ENCODE measurements at places on chromosomes 6 and 20.

DNA sequence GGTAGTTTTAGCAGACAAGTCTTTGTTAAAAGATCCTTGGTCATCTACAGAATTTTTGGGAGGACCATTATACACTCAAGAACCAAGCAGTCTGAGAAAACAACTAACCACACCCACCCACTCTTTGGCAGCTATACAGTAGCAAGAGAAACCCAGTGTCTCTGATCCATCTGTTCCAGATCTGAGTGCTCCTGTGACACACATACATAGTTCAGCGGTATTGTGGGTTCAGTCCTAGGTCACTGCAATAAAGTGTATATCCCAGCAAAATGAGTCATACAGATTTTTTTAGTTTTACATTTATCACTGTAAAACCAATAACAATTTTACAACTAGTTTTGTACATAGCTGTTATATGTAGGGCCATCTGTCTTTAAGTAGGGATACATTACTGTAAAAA is 47.4 kb upstream of the PAK5 start:
- no peak for DNase-seq

DNA sequence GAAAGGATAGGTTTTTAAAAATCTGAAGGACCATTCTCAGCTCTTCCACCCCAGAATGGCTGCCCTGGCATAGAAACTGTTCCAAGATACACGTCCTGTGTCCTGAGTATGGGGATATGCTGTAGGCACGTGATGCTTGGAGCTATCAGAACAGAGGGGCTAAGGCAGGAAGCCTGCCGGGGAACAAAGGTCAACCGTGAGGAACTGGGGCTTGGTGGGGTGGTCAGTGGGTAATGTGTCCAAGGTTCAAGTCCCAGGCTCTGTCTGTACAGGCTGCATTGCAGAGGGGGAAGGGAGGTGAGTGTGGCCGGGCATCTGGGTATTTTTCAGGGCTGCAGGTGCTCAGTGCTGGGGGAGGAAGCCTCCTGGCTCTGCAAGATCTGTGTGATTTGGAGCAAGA is 479.6 kb upstream of the CHD6 start:
- DNase-seq = no peak

DNA sequence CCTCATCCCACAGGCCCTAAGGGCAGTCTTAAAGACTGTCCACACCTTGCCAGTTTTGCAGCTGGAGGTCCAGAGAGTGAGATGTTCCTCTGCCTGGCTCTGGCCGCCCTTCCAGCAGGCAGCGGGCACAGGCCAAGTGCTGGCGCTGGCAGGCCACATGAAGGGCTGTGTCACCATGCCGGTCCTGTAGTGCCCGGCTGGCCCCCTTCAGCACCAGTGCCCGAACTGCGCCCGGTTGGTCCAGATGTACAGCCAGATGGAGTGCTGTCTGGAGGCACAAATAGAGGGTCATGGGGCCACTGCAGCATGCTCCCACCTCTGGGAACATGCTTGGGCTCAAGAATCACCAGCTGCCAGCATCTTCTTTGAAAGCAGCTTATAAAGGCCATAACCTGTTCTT is 3.8 kb downstream of the NFKBIE start:
- no peak for DNase-seq

DNA sequence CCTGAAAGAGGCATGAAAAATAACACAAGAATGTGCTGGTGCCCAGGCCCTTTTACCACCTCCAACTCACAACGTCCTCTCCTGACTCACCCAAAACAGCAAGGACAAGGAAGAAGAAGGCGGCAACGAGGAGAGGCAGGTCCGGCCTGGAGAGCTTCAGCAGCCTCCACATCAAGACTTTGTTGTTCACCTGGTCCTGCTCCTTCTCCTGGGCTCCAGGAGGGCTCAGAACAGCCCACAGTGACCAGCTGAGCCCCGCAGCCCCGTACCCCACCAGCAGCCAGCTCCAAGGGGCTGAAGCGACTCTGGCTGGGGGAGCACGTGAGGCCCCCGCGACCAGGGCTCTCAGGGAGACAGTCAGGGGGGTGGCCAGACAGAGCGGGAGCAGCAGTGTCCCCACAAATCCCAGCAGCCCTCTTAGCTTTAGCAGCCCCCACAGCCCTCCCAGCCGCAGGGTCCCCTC is 857 bp downstream of the TAP2 start:
- no peak for DNase-seq

- DNase-seq = no peak
Observed at GRCh38 chr6:1787894-1788293, 178.2 kb downstream of the FOXC1 start.

DNA sequence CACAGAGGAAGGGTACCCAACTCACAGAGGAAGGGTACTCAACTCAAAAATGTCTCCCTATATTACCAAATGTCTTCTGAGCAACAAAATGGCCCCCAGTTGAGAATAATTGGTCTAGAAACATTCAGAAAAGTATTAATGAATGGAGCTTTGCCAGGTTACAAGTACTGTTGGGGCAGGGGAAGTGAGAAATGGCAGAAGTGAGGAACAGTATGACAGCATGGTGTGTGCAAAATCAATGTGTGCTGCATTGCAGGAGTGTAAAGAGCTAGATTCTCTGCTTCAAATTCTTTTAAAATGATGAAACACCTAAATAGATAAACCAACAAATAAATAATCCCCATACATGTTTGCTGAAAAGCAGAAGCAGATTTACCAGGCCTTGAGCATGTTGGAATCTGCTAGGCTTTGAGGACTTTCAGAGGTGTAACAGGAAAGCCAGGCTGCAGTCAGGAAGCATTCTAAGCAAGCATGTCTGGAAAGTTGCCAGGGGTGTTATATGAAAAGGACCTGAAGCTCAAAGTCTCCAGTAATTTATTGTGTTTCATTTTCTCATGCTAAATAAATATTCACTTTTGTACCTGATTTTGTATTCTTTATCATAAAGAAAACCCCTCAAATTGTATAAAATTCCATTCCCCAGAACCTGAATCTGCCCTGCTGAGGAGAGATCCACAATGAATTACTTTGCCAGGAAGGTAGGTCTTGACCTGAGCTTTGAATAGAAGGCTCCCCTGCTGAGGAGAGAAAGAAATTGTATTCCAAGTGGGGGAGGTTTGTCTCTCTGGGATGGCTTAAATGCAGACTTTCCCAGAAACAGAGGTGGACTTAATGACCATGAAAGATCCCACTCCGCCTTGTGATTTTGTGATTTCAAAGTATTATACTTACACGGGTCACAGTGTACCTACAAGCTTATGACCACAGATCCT is 265.0 kb upstream of the MARCKS start:
- no peak for DNase-seq

DNA sequence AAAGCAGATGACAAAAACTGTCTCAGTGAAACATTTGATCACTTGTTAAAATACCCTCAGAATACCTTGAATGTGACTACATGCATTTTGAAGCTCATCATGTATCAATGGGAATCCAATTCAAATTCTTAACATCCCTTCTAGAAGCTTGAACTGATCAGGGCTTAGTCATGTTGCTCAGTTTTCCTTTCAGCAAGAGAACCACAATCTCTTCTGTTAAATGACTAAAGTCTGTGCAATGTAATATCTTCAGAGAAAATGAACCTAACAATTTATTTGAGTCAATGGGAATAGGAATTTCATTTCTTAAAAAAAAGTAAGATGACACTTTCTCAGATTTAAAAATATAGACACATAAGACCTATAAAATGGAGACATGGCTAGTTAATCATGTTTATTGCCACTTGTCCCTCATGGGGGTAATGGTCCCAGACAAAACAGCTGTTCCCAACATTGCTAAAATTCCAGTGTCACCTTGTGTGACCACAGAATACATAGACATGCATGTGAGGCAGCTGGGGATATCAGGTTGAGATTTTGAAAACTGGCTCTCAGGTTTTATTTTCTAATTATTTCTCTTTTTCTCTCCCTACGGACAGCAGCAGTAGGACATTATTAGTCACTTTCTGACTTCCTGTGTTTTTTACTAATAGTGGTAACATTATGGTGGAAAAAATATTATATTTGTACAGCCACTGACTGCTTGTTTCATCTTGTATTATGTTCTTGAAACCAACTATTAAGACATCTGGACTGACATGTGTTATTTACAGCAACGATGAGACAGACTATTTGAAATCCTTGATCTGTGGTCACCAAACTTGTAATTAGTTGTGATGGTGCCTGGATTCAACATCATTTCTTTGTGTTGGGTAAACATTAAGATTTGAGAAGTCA is 192.5 kb downstream of the COL9A1 start:
- DNase-seq = no peak

DNA sequence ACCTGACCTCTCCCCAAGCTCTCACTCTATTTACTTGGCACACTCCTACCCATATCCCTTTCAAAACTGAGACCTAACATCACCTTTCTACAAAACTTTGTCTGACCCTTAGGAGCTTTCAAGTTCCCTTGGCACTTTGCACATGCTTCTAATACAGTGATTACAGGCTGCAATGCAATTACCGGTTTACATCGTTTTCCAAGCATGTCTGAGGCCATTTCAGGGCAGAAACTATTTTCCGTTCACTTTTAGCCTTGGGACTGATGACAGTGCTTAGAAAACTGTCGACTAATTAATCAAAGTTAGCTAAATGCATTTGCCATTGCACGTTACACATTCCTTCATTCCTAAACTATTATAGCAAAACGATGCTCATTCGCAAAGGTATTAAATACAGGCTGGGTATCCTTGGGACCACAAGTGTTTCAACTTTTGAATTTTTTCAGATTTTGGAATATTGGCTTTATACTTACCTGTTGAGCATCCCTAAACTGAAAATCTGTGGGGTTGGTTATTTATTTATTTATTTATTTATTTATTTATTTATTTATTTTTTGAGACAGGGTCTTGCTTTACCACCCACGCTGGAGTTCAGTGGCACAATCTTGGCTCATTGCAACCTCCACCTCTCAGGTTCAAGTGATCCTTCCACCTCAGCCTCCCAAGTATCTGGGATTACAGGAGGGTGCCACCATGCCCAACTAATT is 3.3 kb downstream of the RARS2 start:
- DNase-seq = no peak

DNA sequence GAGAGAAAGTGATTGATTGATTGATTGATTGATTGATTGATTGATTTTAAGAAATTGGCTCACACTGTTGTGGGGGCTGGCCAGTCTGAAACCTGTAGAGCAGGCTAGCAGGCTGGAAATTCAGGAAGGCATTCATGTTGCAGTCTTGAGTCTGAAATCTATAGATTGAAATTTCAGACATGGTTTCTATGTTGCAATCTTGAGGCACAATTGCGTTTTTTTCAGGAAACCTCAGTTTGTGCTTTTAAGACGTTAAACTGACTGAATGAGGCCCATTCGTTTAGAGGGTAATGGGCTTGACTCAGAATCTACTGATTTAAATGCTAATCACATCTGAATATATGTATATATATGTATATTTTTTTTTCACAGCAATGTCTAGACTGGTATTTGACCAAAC is 106.3 kb downstream of the STXBP5 start:
- DNase-seq = no peak

- DNase-seq = no peak
Observed at GRCh38 chr6:156795825-156796224, 18.6 kb downstream of the ARID1B start.

GRCh38 chr6:166610069-166610468 is 17.0 kb downstream of the RPS6KA2 start:
- DNase-seq = no peak

DNA sequence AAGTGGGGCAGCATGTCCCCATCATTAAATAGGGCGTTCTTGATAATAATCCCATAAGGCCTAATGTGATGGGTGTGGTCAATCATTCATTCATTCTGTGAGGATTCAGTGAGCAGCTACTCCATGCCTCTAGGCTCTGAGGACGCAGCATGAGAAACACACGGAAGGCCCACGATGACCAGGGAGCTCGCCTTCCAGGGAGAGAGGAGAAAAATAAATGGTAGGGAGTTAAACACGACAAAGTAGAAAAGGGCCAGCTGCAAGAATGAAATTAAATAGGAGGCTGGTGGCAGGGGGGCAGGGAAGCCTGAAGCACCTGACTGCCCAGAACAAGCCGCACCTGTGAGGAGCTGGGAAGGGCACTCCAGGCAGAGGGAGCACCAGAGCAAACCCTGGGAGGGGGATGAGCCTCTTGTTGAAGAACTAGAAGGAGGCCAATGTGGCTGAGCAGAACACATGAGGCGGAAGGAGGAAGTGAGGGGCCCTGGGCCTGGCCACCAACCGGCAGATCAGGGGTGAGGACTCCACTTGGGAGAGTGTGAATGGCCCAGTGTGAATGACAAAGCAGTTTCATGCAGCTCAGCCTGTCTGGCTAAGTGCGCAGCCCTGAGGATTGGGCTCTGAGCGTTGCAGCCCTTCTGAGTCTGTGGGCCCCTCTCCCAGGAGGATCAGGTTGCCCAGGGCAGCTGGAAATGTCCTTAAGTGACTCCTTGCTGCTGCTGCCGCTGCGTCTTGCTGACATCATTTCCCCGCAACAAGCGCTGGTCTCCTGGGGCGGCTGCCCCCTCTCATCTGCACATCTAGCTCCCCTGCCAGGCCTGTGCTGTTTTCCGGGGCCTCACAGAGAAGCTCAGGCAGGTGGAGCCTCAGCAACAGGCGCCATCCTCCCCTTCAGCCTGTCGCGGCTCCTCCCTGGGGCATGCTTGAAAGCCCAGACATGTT is 99.9 kb downstream of the CDH26 start:
- peak; percentile 26 for DNase-seq

GRCh38 chr6:27770724-27771123 is 141.5 kb downstream of the OR2B2 start:
- DNase-seq = no peak

DNA sequence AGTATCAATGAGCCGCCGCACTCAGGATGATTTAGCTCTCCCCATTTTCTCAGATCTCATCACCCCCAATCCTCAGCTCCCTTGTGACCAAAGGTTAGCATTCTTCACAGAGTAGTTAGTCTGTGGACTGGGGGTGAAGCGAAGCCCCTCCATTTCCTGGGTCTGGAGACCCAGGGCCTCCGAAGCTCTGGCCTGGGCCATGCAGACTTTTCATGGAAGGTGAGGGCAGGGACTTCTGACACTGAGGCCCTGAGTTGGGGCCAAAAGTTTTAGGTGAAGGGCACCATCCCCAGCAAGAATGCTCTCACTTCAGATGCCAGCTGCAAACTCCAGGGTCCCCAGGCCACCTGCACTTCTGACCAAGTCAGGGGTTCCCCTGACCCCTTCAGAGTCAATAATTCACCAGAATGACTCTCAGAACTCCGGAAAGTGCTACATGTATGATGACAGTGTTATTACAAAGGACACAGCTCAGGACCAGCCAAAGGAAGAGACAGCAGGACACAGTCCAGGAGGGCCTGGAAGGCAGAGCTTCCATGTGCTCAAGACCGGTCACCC is 65.7 kb upstream of the DUSP22 start:
- no peak for DNase-seq

DNA sequence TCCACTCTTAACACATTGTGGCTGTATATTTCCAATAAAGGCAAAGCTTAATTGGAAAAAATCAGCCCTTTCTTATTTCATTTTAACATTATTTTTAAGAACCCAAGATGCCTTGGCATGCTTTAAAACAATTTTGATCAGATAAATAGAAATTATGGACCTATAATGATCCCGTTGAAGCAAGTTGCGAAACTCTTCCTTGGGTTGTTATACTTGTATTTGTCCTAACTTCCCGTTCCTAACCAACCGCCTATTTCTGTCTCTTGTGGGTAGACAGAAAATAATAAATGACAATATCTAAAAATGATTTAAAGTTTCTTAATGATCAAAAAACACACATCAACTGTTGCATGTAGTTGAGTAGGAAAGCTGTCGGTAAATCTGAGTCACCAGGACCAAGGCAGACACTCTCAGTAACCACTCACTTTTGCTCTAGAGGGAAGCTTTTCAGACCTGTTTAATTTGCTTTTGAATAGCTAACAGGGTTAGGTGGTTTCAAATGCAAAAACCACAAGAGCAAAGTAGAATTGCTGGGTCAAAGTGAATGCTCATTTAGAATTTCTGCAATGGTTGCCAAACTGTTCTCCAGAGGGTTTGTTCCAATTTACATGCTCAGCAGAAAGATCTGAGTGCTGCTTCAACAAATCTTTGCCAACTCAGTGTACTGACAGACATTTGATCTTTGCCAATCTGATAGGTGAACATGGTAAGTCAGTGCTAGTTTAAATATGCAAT is 34.2 kb upstream of the KCNK5 start:
- DNase-seq = no peak

Measured in CD4-positive, alpha-beta T cell treated with Interleukin-2 at 100 ng/mL for 4 hours (primary cell).